SW480 (cell line): ENCODE measurements at places on chromosomes 16 and 17.

DNA sequence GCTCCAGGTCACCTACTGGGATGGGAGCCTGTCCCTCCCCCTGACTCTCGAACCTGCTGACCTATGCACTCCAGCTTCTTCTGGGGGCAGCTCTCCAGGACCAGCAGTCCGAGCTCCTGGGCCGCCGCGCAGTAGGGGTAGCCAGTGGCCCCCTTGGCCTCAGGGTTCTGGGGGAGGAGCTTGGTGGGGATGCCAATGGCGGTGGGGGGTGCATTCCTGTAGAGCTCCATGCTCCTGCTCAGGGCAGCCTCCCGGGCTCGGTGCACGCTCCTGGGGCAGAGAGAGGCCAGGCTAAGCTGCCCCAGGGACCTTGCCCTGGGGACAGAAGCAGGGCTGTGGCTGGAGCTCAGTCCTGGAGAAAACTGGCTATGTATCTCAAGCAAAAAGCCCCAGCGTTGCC is 7.7 kb upstream of the SPATA2L start:
- DNase-seq, result no peak

- DNase-seq, result no peak
These were observed 45.9 kb downstream of the ABAT start for GRCh38 chr16:8720080-8720966.

DNA sequence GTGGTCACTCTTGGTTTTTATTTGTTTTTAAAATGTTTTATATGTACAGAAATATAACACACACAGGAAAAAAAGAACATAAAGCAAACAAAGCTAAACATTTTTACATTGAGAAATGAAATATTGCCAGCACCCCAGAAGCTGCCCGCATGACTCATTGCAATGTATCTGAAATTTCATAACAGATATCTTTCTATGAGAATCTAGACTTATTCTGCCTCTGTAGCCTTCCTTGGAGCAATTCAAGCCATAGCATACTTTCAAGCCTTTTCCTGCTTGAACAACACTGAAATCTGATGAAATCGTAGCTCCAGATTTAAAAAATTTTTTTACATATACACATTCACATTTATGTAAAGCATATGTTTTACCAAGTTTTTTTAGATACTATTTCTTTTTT is 86.9 kb downstream of the RBBP6 start:
- no peak for DNase-seq

DNA sequence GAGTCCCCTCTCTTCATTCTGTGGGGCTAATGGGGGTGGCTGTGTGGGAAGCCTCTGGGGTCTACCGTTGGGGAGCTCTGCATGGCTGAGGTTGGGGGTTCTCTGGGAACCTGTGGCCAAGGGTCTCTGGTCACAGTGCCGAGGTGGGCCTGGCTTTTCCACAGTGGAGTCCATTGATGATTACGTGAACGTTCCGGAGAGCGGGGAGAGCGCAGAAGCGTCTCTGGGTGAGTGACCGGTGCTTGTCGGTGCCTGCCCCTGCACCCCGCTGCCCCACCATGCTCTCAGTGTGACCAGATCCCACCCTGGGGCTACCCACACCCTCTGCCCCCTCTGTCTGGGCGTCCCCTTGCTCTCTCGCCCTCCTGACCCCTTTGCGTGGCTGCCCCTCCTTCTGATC is 4.5 kb downstream of the LAT start:
- DNase-seq, result no peak

GRCh38 chr16:64168371-64168770 is 953.5 kb downstream of the CDH11 start:
- no peak for DNase-seq
